ENCODE measurements at places on chromosomes 12 and 14.

DNA sequence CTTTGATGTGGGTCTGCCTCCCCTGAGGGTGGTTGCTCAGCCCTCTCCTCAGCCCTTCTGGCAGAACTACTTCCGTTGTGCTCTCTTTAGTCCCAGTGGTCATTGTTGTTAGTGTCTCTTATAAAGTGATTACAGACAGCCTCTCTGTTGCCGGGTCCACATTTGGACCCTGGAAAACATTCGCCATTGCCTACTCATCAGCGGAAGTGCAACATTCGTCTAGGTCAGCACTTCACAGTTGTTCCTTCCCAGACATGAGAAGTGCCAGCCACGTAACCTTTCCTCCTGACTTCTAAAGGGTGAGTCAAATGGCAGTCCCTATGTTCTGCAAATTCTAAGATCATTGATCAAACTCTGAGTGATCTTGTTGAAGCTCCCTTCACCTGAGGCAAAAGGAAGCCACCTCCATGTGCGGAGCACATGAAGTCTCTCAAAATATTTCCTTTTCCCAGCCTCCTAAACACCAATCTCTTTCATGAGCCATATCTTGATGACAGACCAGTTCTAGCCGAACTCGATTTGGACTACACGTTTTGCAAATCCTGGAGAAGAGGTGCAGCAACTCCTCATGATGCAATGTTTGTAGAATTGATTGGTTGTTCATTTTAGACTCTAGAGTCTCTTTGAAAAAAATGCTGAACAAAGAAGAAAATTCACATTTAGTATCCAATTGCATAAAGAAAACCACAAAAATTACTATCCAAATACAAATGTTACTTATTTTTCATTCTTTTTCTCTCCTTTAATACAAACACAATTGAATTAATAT lies 163.8 kb downstream of the RPL10L start:
- DNase-seq = no peak

- no peak for DNase-seq
Observed at GRCh38 chr14:20631880-20632389, 9.6 kb downstream of the OR6S1 start.

GRCh38 chr14:69999261-69999674 lies 120.1 kb downstream of the SMOC1 start:
- DNase-seq = no peak

GRCh38 chr14:61121355-61121787 lies 140.3 kb downstream of the SLC38A6 start:
- DNase-seq = no peak

- no peak for DNase-seq
Observed at GRCh38 chr12:26891704-26892103, 46.1 kb downstream of the INTS13 start.

DNA sequence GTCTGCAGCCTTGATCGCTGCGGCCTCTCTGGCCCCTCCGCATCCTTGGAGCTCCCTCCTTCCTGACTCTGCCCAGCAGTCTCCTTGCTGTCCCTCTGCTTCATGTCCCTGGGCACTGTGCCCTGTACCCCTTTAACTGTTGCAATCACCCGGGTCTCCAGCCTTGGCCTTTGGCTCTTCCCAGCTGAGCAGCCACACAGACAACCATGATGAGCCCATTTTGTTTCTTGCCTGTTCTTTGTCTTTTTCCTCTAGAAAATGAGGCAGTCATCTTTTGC lies 40.6 kb upstream of the MEG3 start:
- DNase-seq = no peak

DNA sequence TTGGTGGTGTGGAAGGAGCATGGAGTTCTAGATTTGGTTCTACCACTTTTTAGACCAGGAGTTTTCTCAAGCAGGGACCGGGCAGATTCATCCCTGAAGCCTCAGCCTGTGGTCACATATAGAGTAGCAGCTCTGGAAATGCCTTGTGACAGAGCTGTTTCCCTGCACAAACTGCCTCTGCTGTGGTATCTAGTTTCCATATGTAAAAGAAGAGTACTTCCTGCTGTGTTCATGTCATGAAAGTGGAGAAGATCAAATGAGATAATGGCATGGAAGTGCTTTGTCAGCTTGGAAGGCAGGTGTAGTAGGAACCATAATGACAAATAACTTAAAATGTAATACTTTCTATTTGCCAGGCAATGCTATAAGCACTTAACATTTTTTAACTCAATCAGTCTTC lies 26.1 kb downstream of the OTUB2 start:
- DNase-seq = no peak

DNA sequence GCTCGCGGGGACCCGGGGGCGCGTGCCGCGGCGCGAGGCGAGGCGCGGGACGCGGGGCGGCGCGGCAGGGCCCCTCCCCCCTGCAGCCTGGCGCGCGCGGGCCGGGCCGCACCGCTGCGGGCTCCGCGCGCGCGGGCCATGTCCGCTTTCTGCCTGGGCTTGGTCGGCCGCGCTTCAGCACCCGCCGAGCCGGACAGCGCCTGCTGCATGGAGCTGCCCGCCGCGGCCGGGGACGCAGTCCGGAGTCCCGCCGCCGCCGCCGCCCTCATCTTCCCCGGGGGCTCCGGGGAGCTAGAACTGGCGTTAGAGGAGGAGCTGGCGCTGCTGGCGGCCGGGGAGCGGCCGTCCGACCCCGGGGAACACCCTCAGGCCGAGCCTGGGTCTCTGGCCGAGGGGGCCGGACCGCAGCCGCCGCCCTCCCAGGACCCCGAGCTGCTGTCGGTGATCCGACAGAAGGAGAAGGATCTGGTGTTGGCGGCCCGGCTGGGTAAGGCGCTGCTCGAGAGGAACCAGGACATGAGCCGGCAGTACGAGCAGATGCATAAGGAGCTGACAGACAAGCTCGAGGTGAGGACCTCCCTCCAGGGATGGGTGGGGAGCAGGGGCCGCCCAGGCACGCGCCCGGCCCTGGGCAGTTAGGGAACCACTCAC lies 820 bp downstream of the BICDL1 start:
- DNase-seq = no peak

DNA sequence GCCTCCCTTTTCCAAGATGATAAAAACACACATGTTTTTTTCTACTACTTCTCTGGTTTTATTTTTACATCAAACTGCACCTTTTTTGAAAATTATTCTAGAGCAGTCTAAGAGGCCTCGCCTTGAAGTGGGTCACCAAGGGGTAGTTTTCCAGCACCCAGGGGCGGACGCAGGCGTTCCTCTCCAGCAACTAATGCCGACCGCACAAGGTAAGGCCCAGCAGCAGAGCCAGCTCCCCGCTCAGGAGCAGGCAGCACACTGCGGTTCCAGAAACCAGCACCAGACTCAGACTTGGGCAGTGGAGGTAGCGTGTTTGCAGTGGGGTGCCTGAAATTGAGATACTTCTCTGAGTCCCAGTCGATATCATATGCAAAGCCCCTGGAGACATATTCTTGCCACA lies 31.6 kb downstream of the EP400 start:
- DNase-seq = no peak

- peak; percentile 46 for DNase-seq
Observed at GRCh38 chr12:96401076-96401871, 1.0 kb upstream of the CDK17 start.

DNA sequence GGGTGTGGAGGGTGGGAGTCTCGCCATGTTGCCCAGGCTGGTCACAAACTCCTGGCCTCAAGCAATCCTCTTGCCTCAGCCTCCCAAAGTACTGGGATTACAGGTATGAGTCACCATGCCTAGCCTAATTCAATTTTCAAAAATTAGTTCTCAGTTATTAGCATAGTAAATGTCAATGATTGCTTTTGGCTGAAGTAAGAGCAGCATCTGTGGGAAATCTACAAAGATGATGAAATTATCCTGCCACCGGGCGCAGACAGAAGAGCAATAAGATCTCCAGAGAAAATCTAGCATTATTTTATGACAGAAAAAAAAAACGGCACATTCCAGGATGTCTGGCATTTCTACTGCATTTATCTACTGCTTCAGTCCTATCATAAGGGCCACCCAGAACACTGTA lies 97.9 kb upstream of the DAAM1 start:
- DNase-seq = no peak

- peak; percentile 83 for DNase-seq
Observed at GRCh38 chr12:53645165-53645564, 19.0 kb upstream of the ATF7 start.

DNA sequence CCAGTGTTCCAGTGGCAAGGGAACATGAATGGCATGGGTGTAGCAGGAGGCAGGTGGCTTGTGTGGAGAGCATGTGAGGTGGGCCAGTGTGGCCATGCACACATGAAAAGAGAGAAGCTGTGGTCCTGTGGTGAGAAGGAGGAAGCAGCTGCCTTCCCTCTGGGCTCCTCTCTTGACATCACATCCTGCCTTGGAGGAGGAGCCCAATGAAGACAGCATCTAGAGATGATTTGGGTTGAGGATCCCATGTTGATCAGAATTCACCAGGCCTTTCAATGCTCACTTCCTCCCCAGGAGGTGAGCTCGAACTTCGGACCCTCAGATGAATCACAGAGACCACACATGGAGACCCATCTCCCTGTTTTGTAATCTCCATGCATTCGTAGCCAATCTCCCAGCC lies 82.6 kb downstream of the LRRC74A start:
- no peak for DNase-seq

- no peak for DNase-seq
Observed at GRCh38 chr12:116749884-116750283, 11.8 kb downstream of the RNFT2 start.

DNA sequence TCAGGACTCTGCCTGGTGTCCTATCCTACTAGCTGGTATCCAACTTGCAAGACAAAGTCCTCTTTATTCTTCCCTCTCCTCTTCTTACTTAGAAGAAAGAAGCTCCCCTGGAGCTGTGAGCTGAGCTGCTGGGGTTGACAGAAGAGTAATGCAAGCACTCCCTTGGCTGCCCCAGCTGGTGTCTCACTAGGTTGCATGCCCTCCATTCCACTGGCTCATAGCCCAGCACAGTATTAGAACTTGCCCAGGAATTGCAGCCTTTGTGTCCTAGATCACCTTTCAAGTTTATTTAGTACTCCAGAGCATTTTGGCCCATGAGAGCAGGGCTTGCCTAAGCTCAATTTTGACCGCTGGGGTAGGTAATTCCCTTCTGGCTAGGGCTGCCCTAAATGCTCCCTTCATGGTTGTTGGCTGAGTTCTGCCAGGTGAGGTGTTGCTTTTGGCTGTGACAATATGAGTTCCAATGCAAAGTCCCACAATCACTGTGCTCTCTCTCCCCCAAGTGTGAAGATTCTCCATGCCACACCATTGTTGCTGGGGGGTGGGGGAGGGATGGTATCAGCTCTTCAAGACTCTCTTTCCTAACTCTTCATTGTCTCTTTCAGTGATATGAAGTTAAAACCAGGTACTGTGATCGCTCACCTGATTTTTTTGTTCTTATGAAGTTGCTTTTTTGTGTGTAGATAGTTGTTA lies 317.4 kb upstream of the DDHD1 start:
- DNase-seq = no peak

DNA sequence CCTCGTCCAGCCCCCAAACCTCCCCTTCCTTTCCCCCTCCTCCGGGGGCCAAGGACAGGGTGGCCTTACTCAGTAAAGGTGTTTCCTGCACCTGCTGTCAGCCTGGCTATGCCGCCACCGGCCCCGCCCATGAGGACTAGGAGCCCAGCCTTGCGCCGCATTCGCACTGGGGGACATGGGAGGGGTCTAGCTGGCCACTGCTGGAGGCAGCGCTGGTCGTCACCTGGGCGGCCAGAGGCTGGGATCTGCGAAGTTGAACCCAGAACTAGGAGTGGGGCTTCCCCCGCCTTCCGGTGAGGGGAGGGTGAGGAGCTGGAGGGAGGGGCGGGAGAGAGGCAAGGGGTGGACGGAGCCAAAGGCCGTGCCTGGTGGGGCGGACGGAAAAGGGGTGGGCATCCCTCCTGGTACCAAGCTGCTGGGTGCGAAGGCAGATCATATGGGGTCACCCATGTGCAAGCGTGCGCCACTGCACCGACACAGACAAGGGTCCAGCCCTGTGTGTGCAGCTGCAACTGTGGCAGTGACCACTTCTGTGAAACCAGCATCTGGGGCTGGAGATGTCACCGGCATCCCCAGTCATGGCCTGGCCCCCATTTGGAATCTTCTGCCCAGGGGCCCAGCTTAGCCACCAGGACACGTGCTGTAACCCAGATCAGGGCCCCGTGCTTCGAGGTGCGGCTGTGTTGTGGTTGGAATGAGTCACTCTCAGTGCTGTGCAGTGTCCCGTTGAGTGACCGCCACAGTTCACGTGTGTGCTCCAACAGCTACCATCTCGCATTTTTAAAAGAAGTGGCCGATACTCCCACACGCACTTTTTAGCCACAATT lies 8.5 kb downstream of the AMN start:
- DNase-seq = no peak

DNA sequence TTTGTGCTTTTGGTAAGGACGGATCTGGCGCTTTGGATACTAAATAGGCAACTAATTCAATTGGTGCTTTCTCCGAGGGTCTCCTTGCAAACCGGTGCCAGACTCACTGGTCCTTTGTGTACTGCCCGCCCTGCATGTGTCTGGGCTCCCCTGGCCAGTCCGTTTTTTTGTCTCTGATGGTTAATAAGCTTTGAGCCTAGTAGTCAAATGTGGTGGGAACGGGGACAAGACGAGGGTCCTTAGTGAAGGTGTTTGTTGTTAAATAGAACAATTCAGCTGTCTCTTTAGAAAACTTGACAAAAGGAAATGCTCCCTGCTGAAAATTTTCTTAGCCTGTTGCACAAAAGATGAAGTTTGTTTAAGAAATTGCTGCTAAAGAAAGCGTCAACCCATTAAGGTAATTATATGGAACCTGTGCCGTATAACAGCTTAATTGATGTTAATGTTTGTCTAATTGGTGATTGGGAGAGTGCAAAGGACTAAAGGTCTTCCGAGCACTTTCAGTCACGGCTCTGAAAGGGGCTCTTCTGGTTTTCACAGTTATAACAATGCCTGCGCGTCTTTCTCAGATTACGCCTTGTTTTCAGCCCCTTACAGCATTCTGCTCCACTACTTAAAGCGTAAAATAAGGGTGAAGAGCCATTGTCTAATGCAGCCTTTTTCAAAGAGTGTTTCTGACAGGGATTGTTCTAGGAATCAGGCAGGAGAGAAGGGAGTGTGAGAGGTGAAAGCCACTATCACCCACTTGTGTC lies 537.4 kb downstream of the PRKD1 start:
- DNase-seq = no peak

DNA sequence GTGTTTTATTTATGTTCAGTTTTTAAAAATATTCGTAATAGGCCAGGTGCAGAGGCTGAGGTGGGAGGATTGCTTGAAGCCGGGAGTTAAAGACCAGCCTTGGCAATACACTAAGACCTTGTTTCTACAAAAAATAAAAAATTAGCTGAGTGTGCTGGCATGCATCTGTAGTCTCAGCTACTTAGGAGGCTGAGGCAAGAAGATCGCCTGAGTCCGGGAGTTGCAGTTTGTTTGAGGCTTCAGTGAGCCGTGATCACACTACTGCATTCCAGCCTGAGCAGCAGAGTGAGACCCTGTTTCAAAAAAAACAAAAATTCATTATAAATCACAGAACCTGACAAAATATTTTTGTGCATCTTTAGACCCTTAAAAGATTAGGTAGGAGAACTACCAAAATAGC lies 240.1 kb upstream of the ARHGAP5 start:
- DNase-seq = no peak

- DNase-seq = no peak
Observed at GRCh38 chr14:105883066-105884005, 357.0 kb downstream of the TMEM121 start.

- DNase-seq = no peak
Observed at GRCh38 chr12:12159988-12160387, 89.2 kb downstream of the BCL2L14 start.
